ENCODE measurements at places on chromosomes 12 and 14. TPM values are rescaled to one million over a fixed set of nuclear protein-coding genes. Genes with fewer than 3 reads are reported as not detected.

GRCh38 chr14:22803687-22803974 is 11.6 kb downstream of the SLC7A7 start:
- peak; percentile 57 for DNase-seq

GRCh38 chr14:67391268-67391667 is 20.7 kb downstream of the PLEK2 start:
- DNase-seq: no peak

Gene GPR162
- not detected for total RNA-seq

- DNase-seq: no peak
These were observed 125.1 kb downstream of the GPR65 start for GRCh38 chr14:88130057-88130432.

Gene SPSB2
- total RNA-seq: 8.5 TPM

Data from OCI-LY7 (cell line).